HepG2 (cell line): ENCODE measurements at places on chromosomes 12 and 14. TPM values are rescaled to one million over a fixed set of nuclear protein-coding genes. Genes with fewer than 3 reads are reported as not detected.
A peak's percentile ranks its signal among the peaks of the same experiment; 100 is the strongest.

GRCh38 chr14:103169954-103170353 lies 46.7 kb downstream of the TNFAIP2 start:
- H3K27me3 ChIP-seq: peaks cover 12% of the 10 kb centered on the region; the same call in 1 of the 3 replicates
- no peaks in the 10 kb centered on the region for H3K36me3 ChIP-seq
- H3K4me3 ChIP-seq: no peak overlapping the region
- H3K27ac ChIP-seq: no peak overlapping the region

- no peak for DNase-seq
- H3K4me3 ChIP-seq: no peak overlapping the region
- peaks cover 1% of the 10 kb centered on the region; the same call in 1 of the 2 replicates for H3K27me3 ChIP-seq
- H3K36me3 ChIP-seq: no peaks in the 10 kb centered on the region
These were observed 9.0 kb upstream of the SIX1 start for GRCh38 chr14:60658211-60658690.

DACT1 gene
- not detected in 2 replicates for total RNA-seq

GRCh38 chr12:106133136-106134087 lies 5.3 kb downstream of the NUAK1 start:
- H3K36me3 ChIP-seq: no peaks in the 10 kb centered on the region
- DNase-seq: no peak
- H3K4me3 ChIP-seq: no peak overlapping the region
- peaks cover 96% of the 10 kb centered on the region for H3K4me1 ChIP-seq
- peaks cover 13% of the 10 kb centered on the region; the same call in 2 of the 3 replicates for H3K27me3 ChIP-seq

DNA sequence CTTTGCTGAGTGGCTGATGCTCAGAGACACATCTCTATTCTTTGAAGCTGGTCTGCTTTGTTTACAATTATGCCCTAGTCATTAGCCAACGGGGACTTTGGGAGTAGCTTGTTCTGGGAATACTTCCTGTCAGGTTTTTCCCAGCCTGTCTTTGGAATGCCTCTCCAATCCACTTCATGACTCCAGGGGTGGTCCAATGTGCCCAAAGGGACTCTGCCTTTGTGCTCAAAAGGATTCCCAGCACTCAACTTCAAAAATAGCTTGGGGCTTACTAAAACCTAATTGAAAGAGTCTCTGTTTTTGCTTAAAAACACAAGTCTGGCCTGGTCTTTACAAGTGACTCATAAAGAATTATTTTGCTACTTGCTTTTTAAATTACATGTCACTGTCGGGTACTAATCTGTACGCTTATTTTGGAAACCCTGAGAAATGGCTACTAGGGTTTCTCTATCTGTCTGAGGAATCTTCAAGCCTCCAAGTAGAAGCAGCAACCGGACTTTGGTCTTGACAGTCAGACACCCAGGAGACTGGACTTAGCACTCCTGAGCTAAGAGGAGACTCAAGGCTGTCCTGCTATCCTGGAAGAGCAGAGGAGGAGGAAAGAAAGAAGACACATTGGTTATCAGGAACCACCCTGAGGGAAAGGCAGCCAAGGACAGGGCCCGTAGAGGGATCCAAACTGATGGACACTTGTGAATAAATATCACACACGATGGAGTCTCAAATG lies 20.7 kb downstream of the PHLDA1 start:
- peak; percentile 81 for DNase-seq
- no peak overlapping the region for H3K4me3 ChIP-seq
- peaks cover 39% of the 10 kb centered on the region for H3K4me1 ChIP-seq
- H3K36me3 ChIP-seq: no peaks in the 10 kb centered on the region
- H3K27me3 ChIP-seq: no peaks in the 10 kb centered on the region

DNA sequence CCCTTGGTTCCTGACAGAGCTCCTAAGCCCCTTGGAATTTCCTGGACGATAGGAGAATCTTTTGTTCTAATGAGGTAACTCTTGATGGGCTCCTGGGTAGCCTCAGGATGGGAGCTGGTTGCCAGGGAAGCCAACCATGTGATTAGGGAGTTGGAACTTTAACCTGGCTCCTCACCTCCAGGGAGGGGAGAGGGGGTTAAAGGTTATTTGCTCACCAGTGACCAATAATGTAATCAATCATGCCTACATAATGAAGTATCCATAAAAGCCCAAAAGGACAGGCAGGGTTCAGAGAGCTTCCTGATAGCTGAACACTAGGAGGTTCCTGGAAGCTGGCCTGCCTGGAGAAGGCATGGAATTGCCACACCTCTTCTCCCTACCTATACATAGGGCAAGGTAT lies 6.2 kb upstream of the CNOT2 start:
- no peaks in the 10 kb centered on the region for H3K36me3 ChIP-seq
- H3K27me3 ChIP-seq: no peaks in the 10 kb centered on the region
- no peak overlapping the region for H3K27ac ChIP-seq
- DNase-seq: no peak
- no peak overlapping the region for H3K4me3 ChIP-seq
- H3K4me1 ChIP-seq: peaks cover 15% of the 10 kb centered on the region

DNA sequence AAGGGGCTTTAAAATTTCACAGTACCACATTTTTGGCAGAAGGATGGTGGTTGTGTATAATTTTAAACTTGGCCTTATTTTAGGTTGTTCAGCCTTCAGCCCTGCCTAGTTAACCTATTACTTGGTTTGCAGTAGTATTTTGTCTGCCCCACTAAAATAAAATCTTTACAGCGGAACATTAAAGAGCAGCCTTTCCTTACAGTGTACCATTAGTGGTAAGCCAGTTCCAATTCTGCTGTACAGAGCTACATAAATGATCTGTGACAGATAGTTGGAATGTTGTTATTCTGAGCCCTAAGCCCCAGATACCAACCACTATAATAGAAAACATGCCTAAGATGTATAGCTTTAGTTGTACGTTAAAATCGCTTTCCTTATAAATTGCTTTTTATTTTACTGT lies 56.2 kb downstream of the SLC38A6 start:
- no peak for DNase-seq
- H3K27me3 ChIP-seq: no peaks in the 10 kb centered on the region
- peaks cover 8% of the 10 kb centered on the region for H3K4me1 ChIP-seq
- H3K36me3 ChIP-seq: no peaks in the 10 kb centered on the region

- no peaks in the 10 kb centered on the region for H3K27me3 ChIP-seq
- DNase-seq: no peak
- no peak overlapping the region for H3K27ac ChIP-seq
- H3K36me3 ChIP-seq: no peaks in the 10 kb centered on the region
These were observed 72.0 kb downstream of the ALX1 start for GRCh38 chr12:85352016-85352415.

GRCh38 chr12:98595243-98595988 lies 1.9 kb downstream of the SLC25A3 start:
- H3K4me1 ChIP-seq: peaks cover 47% of the 10 kb centered on the region
- H3K27ac ChIP-seq: no peak overlapping the region
